ENCODE measurements at places on chromosomes 11 and 22.
A peak's percentile ranks its signal among the peaks of the same experiment; 100 is the strongest.

DNA sequence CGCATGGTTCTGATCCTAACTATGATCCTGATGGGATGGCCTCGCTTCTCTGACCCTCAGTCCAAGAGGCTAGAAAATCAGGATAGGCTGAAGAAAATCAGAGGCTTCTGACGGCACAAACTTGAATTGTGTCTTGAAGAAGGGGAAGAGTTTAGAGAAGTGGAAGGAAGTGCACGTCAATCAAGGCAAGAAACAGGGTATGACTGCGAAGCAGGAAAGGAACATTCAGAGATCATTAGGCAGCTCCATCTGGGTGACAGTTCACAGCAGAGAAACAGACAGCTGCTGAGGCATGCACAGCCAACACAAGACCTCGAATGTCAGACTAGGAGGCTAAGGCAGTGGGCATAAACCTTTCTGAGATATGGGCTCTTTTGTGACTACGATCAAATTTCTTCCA is 29.3 kb downstream of the CLPB start:
- no peak for DNase-seq

DNA sequence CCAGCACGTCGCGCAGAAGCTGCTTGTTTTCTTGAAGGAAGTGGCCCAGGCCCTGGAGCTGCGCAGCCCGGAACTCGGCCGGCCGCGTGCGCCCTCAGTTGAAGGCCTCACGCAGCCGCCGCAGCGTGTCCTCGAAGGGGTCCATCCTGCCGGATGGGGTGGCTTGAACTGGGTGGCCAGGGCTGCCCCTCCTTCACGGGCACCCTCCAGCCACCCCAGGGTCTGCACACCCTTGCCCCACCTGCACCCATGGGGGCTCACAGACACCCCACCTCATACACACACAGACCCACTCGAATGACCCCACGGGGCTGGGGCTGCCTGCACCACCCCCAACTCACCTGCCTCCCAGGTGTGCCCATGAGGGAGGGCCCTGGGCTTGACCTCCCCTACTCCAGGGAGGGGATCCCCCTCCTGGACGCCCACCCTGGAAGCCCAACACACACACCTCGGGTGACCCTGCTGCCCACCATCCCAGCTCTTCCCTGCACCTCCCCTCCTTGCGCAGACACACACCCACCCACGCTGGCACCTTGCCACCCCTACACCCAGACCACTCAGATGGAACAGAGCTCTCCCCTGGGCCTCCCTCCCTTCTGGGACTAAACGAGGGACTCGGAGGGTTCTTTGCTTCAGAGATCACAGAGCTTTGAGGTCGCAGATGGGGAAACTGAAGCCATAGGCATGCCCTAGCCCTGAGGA is 6.8 kb downstream of the ALDH3B2 start:
- no peak for DNase-seq

GRCh38 chr22:29245626-29246385 is 22.0 kb downstream of the RHBDD3 start:
- DNase-seq = peak; percentile 79

DNA sequence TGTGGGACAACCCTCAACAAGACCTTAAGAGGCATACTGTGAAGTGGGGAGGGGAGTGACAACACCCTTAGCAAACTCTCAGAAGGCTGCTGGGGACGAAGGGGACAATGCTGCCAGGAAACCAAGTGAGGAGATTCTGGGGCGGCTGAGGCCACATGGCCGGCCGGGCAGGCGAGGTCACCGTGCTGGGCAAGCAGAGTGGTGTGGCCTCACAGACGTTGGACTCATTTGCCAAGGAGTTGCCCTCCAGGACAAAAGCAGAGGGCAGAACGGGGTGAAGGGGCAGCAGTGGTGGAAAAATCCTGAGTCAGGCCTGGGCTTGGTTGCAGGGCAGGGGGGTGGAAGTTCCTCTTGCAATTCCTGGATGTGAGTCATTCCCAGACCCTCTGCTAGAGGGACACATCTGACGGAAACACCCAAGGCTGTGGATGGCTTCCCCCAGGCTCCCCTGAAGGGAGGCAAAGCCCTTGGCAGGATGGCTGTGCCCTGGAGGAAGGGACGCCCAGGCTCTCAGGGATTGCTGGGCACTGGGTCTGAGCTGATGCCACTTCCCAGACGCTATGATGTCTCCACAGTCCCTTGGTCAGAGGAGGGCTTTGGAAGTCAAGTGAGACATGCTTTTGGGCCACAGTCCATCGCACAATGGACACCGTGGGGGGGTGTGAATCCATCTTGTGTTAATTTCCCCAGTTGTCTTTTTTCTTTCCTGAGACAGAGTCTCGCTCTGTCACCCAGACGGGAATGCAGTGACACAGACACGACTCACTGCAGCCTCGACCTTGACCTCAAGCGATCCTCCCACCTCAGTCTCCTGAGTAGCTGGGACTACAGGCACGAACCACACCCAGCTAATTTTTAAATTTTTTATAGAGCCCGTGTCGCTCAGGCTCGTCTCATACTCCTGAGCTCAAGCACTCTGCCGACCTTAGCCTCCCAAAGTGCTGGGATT is 16.2 kb upstream of the SHANK3 start:
- DNase-seq = peak; percentile 20

- no peak for DNase-seq
These were observed 2.7 kb downstream of the ST3GAL4 start for GRCh38 chr11:126357969-126358762.
